CD8-positive, alpha-beta memory T cell (primary cell): ENCODE measurements at places on chromosomes 4 and X.

DNA sequence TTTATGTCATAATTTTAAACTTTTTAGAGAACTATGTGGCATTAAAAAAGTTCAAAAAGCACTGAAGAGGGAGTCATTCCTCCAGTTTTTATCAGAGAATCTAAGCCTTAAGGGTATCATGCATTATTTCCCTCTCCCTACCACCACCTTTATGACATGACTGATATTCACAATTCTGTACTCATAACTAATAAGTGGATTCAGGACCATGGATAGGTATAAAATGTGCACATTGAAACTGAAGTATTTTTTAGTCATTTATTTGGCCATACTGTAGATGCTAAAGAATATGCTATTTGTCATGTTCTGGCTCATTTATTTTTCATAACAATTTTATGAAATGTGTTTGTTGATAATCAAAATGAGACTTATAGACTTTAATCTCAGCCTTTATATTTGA, 897.5 kb upstream of the AGA start:
- DNase-seq = no peak

DNA sequence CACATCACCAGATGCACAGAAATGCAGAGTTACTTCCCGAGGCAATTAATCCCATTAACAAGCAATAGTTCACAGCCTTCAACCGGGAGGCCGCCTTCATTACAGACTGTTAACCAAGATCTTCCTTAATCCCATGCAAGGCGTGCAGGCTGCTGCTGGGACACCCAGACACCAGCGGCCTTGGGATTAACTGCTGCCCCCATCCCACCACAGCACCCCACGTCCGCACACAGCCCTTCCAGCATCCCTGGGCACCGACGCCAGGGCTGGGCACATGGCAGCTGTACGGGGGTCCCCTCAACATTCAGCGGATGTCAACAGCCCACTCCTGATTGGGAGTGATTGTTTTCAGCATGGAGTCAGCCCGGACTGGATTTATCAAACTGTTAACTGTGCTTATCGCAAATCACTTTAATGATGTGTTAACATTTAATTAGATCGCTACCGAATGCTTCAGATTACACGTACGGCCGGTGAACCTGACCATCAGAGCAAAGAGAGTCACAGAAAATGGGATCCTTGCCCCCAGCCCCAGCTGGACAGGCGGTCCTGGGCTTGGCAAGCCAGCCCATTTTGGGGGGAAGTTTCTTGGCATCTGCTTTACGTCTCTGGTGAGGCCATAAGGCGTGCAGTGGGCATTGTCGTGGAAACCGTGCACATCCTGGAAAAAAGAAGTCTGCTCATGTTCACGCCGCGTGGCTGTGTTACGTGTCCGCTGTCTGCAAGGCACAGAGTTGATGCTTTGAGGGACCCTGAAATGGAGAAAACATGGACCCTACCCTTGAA, 126.4 kb downstream of the HMX1 start:
- DNase-seq = no peak

- no peak for DNase-seq
These were observed 28.4 kb downstream of the NAA11 start for GRCh38 chr4:79297479-79297878.

DNA sequence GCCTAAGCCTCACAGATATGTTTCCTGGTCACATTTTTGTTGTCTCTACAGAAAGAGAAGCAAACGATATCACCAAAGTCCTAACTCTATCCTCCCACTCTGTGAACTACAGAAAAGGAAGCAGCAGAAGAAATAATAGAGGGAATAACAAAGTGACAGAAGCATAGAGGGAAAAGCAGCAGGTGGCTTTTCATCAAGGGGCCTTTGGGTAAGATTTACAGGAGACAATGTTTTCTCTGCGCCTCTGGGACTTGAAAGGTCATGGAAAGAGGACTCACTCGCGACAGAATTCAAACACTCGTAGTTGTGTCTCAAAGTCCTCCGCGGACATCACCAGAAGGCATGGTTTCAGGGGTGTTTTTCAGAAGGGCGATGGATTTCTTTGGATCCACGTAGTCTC, 66.1 kb downstream of the SORBS2 start:
- no peak for DNase-seq

- no peak for DNase-seq
These were observed 275.0 kb upstream of the CTSO start for GRCh38 chr4:156228676-156229075.

DNA sequence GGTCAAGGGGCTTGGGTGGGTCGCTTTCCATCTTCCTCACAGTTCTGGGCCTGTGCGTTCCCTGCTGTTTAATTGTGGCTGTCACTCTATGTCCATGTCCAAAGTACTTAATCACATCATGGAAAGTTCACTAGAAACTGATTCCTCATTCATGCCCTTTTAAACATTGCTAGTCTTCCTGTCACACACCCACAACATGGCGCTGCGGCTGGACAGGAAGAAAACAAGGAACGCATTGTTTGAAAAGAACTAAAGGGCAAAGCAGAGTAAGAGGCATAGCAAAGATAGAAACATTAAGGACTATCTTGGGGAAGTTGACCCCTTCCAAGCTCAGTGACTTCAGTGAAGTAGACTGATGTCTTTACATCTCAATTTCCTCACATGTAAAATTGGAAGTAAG, 18.4 kb downstream of the PNPLA4 start:
- DNase-seq = no peak

DNA sequence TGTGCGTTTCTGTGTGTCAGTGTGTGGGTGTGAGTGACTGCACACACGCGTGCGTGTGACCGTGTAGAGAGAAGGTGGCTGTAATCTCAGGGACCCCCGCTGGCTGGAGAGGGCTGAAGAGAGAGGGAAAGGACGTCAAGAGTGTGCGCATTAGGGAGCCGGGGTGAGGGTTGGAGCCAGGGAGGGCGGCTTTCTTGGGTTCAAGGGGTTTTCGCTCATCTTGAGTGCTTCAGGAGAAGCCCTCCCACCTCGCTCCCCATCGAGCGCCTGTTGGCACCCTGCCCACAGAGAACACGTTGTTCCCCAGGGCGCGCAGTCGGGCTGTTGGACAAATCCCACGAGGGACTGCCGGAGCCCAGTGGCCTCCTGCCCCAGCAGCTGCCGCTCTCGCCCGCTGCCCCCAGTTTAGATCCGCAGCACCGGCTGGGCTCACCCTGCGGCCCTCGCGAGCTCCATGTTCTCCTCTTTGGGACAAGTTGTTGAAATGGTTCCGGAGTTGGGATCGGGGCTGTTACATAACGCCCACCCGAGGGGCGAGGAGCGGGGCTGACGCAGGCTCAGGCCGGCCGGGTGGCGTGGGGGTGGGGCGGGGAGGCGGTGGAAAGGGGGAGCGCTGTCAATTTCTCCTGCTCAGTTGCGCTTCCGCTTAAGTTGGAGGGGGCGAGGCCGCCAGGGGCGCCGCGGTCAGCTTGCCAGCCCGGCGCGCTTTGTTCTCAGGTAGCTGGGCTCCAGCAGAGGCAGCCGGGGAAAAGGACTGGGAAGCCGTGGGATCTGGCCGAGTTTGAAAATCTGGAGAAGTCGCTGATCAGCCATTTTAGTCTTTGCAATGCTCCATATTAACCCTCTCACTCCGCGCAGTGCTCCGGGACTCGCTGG, 1.6 kb downstream of the GRIA2 start:
- no peak for DNase-seq

DNA sequence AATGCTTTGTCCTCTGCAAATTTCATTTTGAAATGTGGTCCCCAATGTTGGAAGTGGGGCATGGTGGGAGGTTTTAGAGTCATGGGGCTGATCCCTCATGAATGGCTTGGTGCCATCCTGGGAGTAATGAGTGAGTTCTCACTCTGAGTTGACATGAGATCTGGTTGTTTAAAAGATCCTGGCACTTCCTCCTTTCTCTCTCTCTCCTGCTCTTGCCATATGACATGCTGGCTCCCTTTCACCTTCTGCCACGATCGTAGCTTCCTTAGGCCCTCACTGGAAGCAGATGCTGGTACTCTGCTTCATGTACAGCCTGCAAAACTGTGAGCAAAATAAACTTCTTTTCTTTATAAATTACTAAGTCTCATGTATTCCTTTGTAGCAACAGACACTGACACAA, 262.0 kb downstream of the IL15 start:
- DNase-seq = no peak

DNA sequence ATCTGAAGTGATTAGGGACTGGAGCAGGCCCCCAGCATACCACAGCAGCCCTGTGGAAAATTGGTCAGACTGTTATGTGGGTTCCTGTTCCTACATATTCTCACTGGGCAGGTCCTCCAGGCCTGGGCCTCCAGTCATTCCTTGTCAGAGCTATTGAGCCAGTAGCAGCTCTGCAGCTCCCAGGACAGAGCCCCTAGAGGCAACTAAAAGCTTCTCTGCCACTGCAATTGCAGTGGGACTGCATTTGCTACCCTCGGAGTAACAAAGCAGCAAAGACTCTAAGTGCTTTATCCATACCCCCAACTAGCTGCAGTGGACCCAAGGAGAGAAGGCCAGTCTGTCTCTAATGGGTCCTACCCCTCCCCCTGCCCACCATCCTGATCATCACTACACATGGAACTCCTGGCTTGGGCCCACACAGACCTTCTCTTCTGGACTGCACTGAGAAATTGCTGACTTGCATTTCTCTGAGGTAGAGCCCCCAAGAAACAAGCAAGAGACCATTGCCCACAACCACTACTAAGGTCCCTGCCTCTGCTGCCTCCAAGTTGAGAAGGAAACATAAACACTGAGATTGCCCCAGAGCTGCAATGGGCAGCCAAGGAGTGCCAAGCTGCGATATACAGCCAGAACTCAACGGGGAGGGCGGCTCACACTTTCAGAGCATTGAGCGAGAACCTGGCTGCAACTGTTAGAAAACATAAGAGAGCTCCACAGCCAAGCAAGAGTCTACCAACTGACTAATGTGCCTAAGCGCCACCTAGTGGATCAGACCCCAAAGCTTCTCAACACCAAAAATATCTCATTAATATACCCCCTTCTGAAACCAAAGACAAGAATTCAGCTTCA, 738.7 kb upstream of the NDST4 start:
- no peak for DNase-seq
